ENCODE measurements at places on chromosomes 3 and 15.
A peak's percentile ranks its signal among the peaks of the same experiment; 100 is the strongest.

- no peak for DNase-seq
Observed at GRCh38 chr3:118641608-118642007, 393.0 kb downstream of the IGSF11 start.

GRCh38 chr15:63953524-63953923 is 92.8 kb downstream of the DAPK2 start:
- no peak for DNase-seq

GRCh38 chr3:119841808-119842471 is 60.0 kb downstream of the NR1I2 start:
- no peak for DNase-seq

- no peak for DNase-seq
Observed at GRCh38 chr15:42919308-42919707, 1.3 kb downstream of the TTBK2 start.

- DNase-seq = no peak
Observed at GRCh38 chr3:122343654-122344053, 18.6 kb downstream of the CSTA start.

GRCh38 chr3:107987036-107987939 is 103.5 kb downstream of the CD47 start:
- peak; percentile 81 for DNase-seq

DNA sequence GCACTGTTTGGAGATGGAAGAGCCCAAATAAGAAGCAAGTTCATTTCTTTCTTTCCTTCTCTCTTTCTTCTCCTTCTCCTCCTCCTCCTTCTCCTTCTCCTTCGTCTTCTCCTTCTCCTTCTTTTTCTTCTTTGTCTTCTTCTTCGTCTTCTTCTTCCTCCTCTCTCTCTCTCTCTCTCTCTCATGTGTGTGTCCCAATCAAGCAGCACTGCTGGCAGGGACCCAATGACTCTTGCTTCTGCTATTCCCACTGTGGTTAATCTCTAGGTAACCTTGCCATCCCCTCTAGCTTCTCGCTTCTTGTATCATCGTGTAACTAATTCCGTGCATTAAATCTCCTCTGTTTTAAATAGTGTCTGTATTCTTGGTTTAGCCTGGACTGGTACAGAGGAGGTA is 26.1 kb upstream of the ZNF280D start:
- peak; percentile 50 for DNase-seq

GRCh38 chr15:54789376-54789775 is 407.4 kb downstream of the RSL24D1 start:
- DNase-seq = no peak

DNA sequence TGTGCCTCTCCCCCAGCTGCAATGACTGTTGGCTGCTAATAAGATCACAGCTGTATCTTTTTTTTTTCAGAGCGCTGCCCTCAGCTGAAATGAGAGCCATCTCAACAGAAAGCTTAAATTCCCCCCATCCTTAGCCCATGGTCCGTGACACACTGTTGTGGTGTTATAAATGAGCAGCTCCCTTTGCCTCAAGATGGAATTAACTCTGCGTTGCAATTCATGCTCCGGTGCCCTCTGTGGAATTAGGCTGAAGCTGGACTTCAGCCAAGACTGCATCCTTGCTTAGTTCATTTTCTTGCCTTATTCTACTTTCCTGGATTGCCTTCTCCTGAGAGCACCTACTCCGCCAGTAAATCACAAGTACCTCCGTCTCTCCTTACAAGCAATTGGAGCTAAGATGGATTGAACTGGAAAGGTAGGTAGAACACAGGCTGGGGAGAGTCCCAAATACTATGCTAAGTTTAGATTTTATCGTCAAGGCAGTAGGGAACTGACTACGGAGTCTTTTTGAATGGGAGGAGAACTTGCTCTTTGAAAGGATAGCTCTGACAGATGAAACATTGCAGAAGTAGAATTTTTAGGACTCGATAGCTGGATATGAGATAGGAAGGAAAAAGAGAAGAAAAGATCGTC is 39.0 kb upstream of the THRB start:
- DNase-seq = no peak

GRCh38 chr15:39869254-39869653 is 50.8 kb downstream of the GPR176 start:
- DNase-seq = no peak

DNA sequence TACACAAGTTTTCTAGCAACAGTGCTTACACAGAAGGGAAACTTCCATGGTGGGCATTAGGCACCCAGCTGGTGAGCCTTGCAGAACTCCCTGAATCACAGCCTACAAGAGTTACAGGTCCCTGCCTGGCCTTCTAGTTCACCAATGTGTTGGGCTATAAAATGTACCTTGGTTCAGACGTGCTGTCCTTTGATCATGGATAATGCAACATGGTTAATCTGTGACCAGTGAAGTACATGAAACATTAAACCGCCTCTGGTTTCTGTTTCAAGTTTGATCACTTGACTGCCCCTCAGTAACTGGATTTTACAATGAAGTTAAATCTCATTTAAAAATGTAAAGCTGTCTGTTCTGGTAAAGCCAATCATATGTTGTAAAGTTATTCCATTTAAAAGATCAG is 51.8 kb downstream of the FMN1 start:
- DNase-seq = no peak

- no peak for DNase-seq
Observed at GRCh38 chr15:26790118-26790517, 17.3 kb upstream of the GABRB3 start.

GRCh38 chr3:55446850-55447249 is 40.3 kb downstream of the WNT5A start:
- no peak for DNase-seq

- DNase-seq = no peak
Observed at GRCh38 chr15:73932381-73933191, 6.3 kb downstream of the LOXL1 start.

GRCh38 chr3:3107858-3108257 is 2.3 kb downstream of the IL5RA start:
- DNase-seq = no peak

GRCh38 chr3:159151130-159151529 is 349.3 kb downstream of the MFSD1 start:
- no peak for DNase-seq

- DNase-seq = no peak
Observed at GRCh38 chr3:107739227-107739626, 216.5 kb downstream of the BBX start.

GRCh38 chr3:81790117-81790516 is 28.7 kb upstream of the GBE1 start:
- no peak for DNase-seq

DNA sequence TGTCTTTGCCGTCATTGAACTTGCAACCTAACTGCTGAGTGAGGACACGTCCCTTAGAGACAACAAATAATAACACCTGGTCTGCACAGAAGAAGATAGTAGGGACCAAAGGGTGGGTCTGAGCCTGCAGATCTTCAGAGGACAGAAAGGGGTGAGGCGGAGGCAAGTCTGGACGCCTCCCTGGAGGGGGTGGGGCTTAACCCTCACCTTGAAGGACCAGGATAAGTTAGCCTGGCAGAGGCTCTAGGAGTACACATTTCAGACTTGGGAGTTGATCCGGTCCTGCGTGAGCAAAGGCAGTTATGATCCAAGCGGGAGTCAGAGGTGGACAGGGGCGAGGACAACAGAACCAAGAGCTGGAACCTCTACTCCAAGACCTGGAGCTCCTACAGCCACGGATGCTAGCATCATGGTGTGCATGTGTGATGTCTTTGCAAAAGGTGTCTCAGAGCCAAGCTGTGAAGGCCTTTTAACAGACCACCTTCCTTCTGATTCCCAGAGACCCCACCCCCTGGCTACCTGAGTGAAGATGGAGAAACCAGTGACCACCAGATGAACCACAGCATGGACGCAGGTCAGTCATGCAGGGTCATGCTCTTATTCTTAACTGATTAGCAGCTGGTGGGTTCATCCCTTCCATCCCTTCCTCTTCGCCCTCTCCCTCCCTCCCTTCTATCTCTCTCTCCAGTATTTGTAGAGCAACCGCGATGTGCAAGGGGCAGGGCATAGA is 88.0 kb downstream of the AAGAB start:
- DNase-seq = no peak

- no peak for DNase-seq
Observed at GRCh38 chr15:43544266-43544665, 26.9 kb downstream of the MAP1A start.

- no peak for DNase-seq
Observed at GRCh38 chr15:56967336-56967735, 48.9 kb downstream of the TCF12 start.

DNA sequence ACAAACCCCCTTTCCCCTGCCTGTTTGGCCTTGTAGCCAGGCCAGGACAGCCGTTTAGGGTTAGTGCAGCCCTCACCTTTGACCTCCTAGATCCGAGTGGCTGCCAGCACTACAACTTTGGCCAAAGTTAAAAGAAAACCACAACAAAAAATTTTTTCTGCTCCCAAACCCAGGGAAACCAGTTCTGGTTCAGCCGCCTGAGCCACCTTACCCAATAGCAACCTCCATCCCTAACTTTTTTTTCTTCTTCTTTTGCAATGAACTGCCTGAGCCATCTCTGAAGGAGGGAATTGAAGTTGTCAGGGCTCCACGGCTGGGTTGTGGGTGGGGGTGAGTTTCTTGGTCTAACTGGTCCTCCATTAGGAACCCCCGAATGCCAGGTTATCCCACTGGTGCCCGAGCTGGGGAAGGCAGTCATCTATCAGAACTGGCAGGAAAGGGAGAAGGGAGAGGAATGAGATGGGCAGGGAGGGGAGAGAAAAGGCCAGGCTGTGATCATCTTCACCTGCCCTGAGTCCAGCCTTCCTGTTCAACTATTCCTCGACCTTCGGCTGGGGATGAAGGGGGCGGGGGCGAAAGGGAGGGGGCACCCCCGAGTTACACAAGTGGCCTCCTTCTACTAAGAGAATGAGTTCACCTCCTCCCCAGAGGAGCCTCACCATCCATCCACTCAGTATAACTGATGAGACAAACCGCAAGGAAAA is 6.2 kb upstream of the NR2F2 start:
- peak; percentile 76 for DNase-seq

DNA sequence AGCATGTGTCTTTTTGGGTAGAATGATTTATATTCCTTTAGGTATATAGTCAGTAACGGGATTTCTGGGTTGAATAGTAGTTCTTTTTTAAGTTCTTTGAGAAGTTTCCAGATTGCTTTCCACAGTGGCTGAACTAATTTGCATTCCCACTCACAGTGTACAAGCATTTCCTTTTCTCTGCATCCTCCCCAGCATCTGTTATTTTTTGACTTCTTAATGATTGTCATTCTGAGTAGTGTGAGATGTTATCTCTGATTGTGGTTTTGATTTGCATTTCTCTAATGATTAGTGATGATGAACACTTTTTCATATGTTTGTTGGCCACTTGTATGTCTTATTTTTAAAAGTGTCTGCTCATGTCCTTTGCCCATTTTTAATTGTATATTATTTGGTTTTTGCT is 337.6 kb downstream of the EFHB start:
- no peak for DNase-seq

- no peak for DNase-seq
Observed at GRCh38 chr15:72047020-72047419, 70.9 kb downstream of the MYO9A start.

DNA sequence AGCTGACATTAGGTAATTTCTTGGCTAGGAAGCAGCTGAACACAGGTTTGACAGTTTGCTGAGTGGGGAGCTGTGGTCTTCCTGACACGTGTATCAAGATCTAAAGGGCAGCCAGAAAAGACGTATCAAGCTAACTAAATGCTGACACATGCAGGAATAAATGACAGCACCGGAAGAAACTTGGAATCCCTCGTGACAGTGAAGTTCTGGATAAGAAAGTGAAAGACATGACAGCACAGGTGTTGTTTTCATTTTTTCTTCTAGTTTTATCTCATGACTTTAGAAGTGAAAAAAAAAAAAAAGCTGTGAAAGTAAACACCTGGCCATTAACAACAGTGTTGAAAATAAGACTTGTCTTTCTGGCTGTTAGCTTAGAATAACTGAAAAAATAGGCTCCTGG is 48.7 kb downstream of the FGF7 start:
- no peak for DNase-seq

- no peak for DNase-seq
Observed at GRCh38 chr15:56964182-56964581, 45.7 kb downstream of the TCF12 start.

GRCh38 chr15:51315726-51316125 is 22.7 kb downstream of the CYP19A1 start:
- no peak for DNase-seq

GRCh38 chr15:37075777-37076176 is 24.6 kb downstream of the MEIS2 start:
- no peak for DNase-seq

- DNase-seq = peak; percentile 41
Observed at GRCh38 chr3:191412759-191413158, 48.2 kb upstream of the PYDC2 start.

GRCh38 chr3:150744041-150744918 is 18.7 kb downstream of the SIAH2 start:
- DNase-seq = no peak

GRCh38 chr3:187014417-187014864 is 84.1 kb downstream of the ST6GAL1 start:
- DNase-seq = no peak

DNA sequence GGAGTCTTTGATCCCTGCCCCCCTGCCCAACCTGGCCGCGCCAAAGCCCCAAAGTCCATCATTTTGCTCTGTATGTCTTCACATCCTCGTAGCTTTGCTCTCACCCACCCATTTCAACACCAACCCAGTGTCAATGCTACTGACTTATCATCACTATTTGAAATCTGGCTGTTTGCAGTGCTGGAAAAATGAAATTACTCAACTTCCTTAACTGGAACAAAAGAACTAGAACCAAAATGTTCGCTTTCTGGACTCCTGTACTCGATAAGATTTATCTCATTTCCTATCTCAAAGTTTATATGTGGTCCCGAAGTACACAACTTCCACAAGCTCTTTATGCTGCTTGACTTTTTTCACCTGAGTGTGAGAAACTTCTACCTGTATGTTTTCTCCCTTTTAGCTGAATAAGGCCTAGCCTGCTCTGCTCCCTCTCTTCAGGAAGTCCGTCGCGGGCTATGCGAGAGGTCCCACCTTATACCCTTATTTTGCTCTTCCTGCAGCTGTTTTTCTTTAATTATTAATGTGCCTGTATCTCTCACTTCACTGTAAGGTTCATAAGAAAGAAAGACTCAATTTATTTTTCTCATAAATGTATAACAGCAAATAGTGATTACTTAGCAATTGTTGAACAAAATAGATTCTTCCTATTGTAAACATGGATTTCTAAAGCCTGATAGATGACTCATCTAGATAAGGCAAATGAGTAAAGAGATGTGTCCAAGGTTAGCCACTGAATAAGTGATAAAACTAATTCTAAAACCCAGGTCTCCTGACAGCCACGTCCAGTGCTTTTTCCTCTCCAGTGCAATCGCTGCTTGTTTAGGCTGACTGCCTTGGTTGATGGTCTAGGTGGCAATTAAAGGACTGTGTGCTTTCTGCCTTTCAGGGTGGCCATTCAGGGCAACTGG is 464.1 kb upstream of the TPRG1 start:
- no peak for DNase-seq
